ENCODE measurements at places on chromosomes 2 and 18.

- no peak for DNase-seq
These were observed 19.7 kb downstream of the APOB start for GRCh38 chr2:21024198-21024597.

DNA sequence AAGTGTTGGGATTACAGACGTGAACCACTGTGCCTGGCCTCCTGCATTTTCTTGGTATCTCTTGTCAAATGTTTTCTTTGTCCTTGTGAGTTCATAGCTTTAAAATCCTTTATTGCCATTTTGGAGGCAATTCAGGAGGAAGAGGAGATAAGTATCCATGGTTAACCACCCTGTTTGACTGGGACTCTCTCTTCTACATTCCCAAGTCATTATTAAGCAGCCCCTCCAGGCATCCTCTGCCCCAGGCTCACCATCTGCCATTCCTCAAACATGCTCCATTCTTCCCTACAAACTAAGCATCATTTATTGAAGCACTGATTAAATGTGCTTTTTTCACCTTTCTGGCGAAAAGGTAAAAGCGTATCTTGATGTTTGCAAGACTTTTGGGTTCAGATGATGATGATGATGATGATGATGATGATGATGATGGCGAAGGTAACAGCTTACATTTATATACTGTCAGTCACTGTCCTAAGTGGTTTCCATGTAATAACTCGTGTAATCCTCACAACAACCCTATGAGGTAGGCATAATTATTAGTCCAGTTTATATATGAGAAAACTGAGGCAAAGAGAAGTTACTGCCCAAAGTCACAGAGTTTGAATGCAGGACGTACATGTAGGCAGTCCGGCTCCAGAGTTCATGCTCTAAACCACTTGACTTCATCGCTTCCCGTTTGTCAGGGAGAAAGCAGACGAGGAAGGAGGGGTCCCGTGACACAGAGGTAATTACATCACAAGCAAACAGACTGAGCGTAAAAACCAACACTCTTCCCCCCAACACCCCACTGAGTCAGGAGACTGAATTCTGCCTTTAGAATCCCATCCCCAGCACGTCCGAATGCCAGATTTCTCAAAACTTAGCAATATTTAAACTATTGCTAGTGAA lies 69.7 kb upstream of the ACKR3 start:
- no peak for DNase-seq

DNA sequence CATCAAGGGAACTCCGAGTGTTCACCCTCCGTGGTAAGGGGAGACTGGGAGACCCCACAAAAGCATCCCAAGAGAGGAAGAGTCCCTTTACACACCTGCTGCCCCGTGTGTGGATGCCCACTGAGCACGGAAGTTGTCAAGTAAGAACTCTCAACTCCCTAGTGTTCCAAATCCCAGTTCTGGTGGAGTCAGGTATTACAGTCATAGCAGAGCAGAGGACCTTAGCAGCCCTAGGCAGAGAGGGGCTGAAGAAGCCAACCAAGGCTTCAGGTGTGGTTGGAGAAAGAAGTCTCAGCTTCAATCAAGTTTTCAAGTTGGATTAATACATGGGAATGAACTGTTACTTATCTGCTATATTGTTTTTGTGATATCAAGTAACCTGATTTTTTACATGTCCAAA lies 512.5 kb downstream of the RNF144A start:
- no peak for DNase-seq

DNA sequence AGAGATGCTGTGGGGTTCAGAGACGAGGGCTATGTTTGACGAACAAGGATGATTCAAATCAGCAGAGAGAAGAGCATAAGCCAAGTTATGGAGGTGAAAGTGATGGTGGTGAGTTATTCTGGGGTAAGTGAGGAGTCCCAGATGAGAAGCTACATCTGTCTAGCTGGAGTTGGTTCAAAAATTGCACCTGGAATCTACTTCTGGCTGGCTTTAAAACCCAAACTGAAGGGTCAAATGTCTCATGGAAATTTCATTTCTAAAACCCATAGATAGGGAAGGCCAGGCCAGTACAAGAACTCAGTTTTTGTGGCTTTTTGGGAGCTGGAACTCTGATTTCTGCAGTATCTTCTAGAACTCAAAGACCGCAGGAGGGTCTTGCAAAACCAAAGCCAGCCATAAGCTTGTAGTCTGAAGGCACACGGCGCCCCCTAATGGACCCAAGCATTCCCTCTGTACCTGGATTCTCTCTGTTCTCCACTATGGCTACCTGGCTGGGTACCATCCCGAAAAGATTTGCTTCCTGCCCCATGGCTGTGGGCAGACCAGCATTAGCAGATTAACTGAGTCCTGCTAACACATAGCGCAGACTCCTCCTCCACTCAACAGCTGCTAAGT lies 229.1 kb upstream of the SLC14A2 start:
- DNase-seq: no peak

GRCh38 chr2:36559221-36559942 lies 38.6 kb downstream of the FEZ2 start:
- no peak for DNase-seq

GRCh38 chr18:46283268-46283667 lies 179.1 kb downstream of the HAUS1 start:
- no peak for DNase-seq

- no peak for DNase-seq
These were observed 983.0 kb upstream of the SLC39A10 start for GRCh38 chr2:194674043-194674442.

- no peak for DNase-seq
These were observed 24.0 kb upstream of the VPS4B start for GRCh38 chr18:63446266-63446665.

- no peak for DNase-seq
These were observed 14.9 kb upstream of the ZDBF2 start for GRCh38 chr2:206259376-206260187.

DNA sequence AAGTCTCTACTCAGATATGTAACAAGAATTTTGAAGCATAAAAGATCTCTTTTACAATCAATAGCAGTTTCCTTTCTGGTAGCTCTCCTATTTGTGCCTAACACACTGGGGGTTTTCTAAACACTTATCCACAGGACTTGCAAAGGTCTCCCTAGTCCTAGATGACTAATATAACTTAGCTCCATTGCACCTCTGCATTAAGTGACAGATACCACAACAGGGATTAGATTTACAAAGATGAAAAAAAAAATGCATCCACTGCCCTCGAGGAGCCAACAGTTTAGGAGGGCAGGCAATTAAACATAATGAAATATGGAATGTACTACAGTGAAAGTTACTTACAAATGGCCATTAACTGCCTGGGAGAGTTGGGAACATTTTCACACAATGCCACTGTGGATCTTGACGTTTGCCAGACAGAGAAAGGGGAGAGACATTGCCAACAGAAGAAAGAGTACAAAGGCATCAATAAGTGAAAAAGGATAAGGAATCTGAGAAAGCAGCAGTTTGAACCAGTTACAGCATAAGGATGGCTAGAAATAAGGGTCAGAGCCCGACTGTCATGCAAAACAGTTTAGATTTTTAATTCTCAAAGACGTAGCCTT lies 14.3 kb downstream of the PPP3R1 start:
- no peak for DNase-seq

DNA sequence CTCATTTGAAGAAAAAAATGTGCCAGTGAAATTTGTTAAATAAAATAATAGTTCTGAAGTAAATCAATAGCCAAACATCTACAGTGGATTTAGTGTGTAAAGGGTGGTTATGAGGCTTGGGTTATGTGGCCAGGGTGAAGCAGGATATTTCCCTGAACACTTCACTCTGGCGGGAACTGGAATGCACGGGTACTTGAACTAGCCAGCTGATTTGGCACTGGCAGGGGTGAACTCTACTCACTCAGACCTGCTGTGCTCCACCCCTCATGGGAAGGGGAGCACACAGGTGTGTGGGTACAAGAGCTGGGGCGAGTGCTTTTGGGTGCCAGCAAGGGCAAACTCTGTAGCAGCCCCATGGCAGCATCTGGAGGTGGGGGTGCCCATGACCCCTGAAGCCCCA lies 278.2 kb downstream of the CALCRL start:
- no peak for DNase-seq

DNA sequence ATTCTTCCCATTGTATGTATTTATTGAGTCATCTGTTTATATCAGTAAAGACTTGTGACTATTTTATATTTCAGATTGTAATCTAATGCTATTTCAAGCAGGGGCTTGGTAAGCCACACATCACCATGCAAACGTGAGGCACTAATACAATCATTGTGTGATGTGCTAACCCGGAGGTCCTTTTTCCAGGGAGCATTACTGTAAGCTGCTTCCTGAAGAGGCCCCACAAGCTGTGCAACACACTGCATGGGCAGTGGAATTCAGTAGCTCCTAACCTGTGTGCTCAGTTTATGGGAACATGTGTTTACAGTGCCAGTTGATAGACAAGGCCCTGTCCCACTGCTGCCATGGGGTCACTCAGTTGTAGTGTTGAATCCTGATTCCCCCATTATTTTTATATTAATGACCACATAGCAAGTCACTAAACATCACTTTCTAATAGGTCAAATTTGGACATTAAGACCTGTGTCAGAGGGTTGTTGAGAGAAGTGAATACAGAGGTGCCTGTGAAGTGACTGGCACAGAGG lies 162.9 kb downstream of the FHOD3 start:
- no peak for DNase-seq

DNA sequence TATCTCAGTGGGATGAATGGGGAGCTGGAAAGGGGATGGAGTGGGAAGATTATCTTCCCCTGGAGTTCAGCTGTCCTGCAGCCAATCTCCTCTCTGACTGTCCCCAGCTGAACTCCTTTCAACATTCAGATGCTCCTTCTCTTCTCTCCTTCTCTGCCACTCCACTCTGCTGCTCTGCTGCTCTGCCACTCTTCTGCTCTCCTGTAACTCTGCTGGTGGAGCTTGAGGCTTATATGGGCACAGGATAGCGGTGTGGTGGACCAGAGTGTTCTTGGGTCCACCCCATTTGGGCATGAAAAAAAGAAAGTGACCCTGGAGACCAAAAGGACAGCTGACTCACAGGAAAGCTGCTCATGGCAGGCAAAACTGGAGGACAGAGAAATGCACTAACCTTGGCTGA lies 26.6 kb downstream of the FAHD2B start:
- no peak for DNase-seq

- DNase-seq: no peak
These were observed 41.2 kb downstream of the CABYR start for GRCh38 chr18:24180048-24180447.

- no peak for DNase-seq
These were observed 62.8 kb downstream of the EMILIN2 start for GRCh38 chr18:2909431-2910140.

DNA sequence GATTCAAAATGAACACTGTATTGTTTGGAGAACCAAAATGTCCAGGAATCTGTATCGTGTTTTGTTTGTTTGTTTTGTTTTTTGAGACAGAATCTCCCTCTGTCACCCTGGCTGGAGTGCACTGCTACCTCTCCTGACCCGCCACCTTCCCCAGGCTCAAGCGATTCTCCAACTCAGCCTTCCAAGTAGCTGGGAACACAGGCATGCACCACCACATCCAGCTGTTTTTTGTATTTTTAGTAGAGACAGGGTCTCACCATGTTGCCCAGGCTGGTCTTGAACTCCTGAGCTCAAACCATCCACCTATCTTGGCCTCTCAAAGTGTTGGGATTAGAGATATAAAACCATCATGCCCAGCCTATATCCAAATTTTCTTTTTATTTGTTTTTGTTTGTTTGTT lies 74.6 kb downstream of the KYNU start:
- DNase-seq: no peak

- DNase-seq: no peak
These were observed 8.3 kb downstream of the FN1 start for GRCh38 chr2:215427585-215427984.

- DNase-seq: no peak
These were observed 67.1 kb downstream of the BAZ2B start for GRCh38 chr2:159549234-159549633.

GRCh38 chr2:161139098-161139987 lies 20.9 kb upstream of the TANK start:
- no peak for DNase-seq

- no peak for DNase-seq
These were observed 145.0 kb downstream of the MAP4K4 start for GRCh38 chr2:101842471-101842870.

DNA sequence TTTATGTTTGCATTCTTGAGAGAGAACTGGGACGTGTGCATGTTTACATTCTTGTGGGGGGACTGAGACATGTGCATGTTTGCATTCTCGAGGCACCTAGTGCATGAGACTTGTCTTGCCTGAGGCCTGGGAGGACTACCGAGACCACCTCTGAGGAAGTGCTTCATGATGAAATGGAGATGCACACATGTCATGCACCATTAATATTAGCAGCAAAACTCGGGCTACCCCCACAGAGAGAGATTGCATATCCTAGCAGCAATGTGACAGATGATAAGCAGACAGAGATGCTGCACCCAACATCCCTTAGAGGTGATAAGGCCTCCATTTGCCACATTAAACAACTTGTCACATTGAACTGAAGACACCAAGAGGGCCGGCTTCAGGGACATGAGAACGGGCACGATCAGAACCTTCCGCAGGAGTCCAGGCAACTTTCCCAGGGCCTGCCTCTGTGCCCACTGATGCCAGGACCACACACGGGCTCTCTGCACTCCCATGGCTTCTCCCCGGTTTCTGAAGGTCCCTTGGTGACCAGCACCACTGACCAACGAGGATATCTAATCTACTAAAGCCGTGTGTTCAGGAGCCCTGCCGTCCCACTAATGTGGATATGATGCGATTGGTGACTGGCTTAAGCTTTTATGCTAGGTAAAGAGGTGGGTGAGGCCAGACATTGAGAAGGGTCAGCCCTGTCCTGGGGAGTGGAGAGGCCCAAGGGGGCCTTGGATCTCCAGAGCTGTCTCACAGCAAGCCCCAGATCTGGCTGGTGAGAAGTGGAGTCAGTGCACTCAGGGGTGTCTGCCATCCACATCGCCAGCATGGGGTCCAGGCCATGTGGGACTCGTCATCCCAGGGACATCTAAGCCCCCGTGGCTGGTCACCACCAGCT lies 208.3 kb downstream of the NDUFA10 start:
- no peak for DNase-seq

- no peak for DNase-seq
These were observed 17.6 kb downstream of the PRKCE start for GRCh38 chr2:45669032-45669486.

GRCh38 chr2:72991980-72992733 lies 74.8 kb downstream of the EMX1 start:
- DNase-seq: no peak

All from cortex of kidney (tissue), 1 donor.